ENCODE measurements at places on chromosomes 2 and 18. TPM values are rescaled to one million over a fixed set of nuclear protein-coding genes. Genes with fewer than 3 reads are reported as not detected.

LOXHD1 gene
- total RNA-seq = 0.48 TPM

DNAJC5G gene
- 1.6 TPM for total RNA-seq

C2orf66 gene
- total RNA-seq = not detected

PLA2R1 gene
- total RNA-seq = 3.0 TPM

MAP2 gene
- total RNA-seq = 42.1 TPM

SULT1C4 gene
- total RNA-seq = 2.4 TPM

MAPK4 gene
- total RNA-seq = 38.2 TPM

GALNT3 gene
- total RNA-seq = 0.27 TPM

CAPN10 gene
- 24.3 TPM for total RNA-seq

AMER3 gene
- not detected for total RNA-seq

SIX3 gene
- not detected for total RNA-seq

ARHGAP15 gene
- total RNA-seq = 6.8 TPM

TXNDC2 gene
- not detected for total RNA-seq

STAM2 gene
- total RNA-seq = 28.9 TPM

IMPA2 gene
- 19.9 TPM for total RNA-seq

SCN2A gene
- total RNA-seq = 0.13 TPM
